ENCODE measurements at places on chromosomes 12 and 14. TPM values are rescaled to one million over a fixed set of nuclear protein-coding genes. Genes with fewer than 3 reads are reported as not detected.
A peak's percentile ranks its signal among the peaks of the same experiment; 100 is the strongest.

- peaks cover 2% of the 10 kb centered on the region for H3K27me3 ChIP-seq
- H3K4me1 ChIP-seq, result no peaks in the 10 kb centered on the region
- no peaks in the 10 kb centered on the region for H3K36me3 ChIP-seq
- H3K27ac ChIP-seq, result no peak overlapping the region
- DNase-seq, result no peak
Measured at GRCh38 chr12:62977883-62978282, 42.9 kb upstream of the PPM1H start.

Gene ACACB
- 12.3 TPM for total RNA-seq

Gene SYNDIG1L
- total RNA-seq, result not detected

DNA sequence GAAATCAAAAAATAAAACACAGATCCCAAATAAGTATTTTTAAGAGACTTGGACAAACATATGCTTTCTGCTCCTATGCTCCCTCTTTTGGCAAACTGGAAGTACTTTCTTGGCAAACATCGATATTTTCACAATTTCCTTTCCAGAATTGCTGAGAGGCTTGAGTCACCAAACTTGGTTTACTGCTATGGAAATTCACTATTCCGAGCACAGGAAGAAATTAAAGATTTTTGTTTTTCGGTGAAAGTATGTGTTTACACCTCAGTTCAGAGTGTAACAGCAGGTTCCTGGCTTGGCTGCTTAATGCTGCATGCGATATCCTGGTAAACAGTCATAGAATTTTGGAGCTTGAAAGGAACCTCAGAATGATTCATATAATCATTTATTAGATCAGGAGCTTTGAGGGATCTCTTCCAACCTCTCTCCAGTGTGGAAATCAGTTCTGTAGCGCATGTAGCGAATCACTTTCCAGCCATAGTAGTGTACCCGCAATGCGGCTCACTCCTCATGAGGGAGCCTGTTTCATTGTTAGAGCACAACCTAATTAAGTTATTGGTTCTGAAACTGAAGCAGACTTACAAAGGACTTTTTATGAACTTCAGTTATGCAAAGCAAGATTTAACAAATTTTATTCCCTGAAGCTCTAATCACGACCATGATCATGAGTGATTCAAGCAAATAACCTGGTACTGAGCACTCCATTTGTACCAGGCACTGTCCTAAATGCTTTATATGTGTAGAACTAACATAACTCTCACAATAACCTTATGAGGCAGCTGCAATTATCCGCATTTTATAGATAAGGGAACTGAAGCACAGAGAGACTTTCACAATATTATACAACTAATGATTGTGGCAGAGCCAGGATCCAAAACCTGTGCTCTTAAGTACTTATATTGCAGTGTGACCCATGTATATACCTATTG lies 56.4 kb upstream of the ATP2A2 start:
- no peaks in the 10 kb centered on the region for H3K27me3 ChIP-seq
- H3K27ac ChIP-seq, result no peak overlapping the region
- no peak for DNase-seq
- H3K4me3 ChIP-seq, result no peak overlapping the region
- no peaks in the 10 kb centered on the region for H3K36me3 ChIP-seq
- no peaks in the 10 kb centered on the region for H3K4me1 ChIP-seq

DNA sequence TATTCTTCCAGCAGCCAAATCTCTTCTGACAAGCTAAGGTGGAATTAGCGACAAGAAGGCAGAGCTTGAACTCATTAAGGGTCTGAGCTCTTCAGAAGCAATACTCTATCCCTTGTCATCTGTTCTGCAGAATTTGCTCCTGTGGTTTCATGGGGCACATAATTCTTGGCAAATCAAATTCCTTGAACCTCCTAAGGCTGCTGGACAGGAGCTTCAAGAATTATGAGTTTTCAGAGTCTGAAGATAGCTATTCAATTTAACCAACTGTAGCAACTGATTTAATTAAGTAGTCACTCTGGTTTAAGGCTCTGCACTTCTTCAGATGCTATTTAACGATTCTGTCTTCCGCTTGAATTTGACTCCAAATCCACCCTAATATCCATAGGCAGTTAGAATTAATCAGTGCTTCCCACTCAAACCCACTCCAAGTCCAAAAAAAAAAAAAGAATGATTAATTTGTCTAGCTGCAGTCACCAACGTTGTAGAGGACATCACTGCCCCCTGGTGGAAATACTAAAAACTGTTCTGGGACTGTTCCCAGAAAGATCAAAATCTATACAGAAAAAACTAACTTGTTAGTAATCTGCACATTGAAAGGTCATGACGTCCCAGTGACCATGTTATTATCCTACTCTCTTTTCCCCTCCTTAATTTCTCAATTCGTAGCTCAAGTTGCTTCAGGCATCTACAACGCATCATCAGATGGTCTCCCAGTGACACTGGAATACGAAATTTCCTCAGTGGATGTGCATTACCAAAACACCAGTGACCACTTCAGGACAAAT lies 169.9 kb downstream of the KIF21A start:
- no peaks in the 10 kb centered on the region for H3K4me1 ChIP-seq
- no peak overlapping the region for H3K4me3 ChIP-seq
- H3K27me3 ChIP-seq, result no peaks in the 10 kb centered on the region
- H3K27ac ChIP-seq, result no peak overlapping the region

Gene SRRM4
- total RNA-seq, result not detected

DNA sequence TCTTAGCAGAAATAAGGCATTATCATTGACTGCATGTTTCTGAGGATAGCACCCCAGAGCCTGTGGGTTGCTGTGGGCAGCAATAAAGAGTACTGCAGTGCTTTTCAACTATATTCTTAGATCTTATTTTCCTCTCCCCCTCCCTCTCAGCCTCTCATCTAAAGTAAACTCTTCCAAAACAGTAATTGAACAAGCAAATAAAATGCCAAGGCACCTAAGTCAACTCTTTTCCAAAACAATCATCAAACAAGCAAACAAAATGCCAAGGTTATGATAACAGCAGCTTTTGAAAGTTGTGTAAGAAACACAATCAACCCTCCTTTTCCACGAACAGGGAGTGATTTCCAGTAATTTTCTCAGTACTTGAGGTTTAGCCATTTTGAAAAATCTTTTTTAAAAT lies 1542.6 kb downstream of the AACS start:
- no peak overlapping the region for H3K4me3 ChIP-seq
- no peak overlapping the region for H3K27ac ChIP-seq
- DNase-seq, result no peak
- no peaks in the 10 kb centered on the region for H3K27me3 ChIP-seq
- no peaks in the 10 kb centered on the region for H3K4me1 ChIP-seq
- H3K36me3 ChIP-seq, result no peaks in the 10 kb centered on the region

Gene KRT74
- total RNA-seq, result not detected

GRCh38 chr12:52255926-52256583 lies 18.4 kb upstream of the KRT86 start:
- no peak overlapping the region for H3K4me3 ChIP-seq
- H3K27me3 ChIP-seq, result no peaks in the 10 kb centered on the region
- no peaks in the 10 kb centered on the region for H3K36me3 ChIP-seq
- peaks cover 5% of the 10 kb centered on the region for H3K4me1 ChIP-seq
- no peak for DNase-seq

Gene GLIPR1L1
- not detected for total RNA-seq

DNA sequence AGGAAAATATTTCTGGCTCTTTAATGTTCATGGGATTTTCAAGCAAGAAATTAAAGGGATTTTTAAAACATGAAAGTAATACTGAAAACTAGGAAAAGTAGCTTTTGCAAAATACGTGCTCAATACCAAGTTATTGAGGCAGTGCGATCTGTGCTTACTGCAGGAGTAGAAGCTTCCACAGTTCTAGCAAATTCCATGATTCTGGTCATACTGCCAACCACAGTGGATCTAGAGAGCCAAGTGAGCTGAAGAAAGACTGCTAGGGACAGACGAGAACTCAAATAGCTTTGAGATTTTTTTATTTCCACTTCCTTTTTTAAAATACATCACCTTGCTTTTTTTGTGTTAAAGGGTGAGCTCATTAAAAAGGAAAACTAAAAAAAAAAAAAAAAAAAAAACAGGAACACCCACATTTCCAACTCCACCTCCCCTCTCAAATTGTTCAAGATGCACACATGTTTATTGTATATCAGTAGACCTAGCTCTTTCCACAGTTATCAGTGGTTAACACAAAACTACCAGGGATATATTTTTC lies 26.2 kb downstream of the EGLN3 start:
- DNase-seq, result no peak
- H3K4me3 ChIP-seq, result no peak overlapping the region
- H3K27ac ChIP-seq, result no peak overlapping the region
- no peaks in the 10 kb centered on the region for H3K4me1 ChIP-seq
- no peaks in the 10 kb centered on the region for H3K36me3 ChIP-seq
- H3K27me3 ChIP-seq, result no peaks in the 10 kb centered on the region

DNA sequence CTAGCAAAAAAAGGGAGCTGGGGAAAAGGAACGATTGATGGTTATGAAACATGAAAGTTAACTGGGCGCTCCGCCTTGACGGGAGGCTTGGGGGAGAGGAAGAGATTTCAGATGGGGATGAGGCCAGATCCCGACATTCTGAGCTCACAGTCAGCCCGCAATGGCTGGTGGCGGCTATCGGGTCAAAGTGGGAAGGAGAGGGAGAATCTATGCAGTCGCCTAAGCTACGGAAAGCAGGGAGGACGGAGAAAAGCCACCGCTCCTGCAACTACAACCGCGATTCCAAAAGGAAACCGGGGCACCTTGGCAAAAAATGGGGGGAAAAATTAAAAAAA lies 502 bp downstream of the MPHOSPH9 start:
- no peaks in the 10 kb centered on the region for H3K27me3 ChIP-seq
- H3K27ac ChIP-seq, result peak overlapping the region; percentile 94
- peaks cover 30% of the 10 kb centered on the region for H3K4me1 ChIP-seq
- H3K36me3 ChIP-seq, result peaks cover 3% of the 10 kb centered on the region
- peak overlapping the region; percentile 67 for H3K4me3 ChIP-seq
- no peak for DNase-seq
